ENCODE measurements at places on chromosomes 3 and 15.

DNA sequence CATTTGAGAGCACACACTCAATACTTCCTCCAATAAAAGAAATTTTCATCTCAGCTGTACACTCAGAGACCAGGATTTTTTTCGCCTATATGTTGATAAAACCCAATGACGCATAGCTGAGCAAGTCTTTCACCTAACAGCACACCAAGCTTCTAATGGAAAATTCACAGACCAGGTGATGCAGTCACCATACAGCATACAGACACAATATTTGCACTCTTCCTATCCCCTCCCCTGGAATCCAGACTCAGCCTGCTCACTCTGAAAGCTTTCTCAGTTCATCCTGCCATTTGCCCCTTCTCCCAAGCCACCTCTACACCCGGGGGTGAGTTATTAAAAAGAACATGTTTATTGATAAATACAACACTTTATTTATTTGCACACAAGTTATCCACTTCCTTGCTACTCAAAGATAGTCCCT is 1.7 kb downstream of the TBC1D5 start:
- no peak for DNase-seq

- no peak for DNase-seq
These were observed 70.4 kb upstream of the CRTC3 start for GRCh38 chr15:90459368-90459767.

DNA sequence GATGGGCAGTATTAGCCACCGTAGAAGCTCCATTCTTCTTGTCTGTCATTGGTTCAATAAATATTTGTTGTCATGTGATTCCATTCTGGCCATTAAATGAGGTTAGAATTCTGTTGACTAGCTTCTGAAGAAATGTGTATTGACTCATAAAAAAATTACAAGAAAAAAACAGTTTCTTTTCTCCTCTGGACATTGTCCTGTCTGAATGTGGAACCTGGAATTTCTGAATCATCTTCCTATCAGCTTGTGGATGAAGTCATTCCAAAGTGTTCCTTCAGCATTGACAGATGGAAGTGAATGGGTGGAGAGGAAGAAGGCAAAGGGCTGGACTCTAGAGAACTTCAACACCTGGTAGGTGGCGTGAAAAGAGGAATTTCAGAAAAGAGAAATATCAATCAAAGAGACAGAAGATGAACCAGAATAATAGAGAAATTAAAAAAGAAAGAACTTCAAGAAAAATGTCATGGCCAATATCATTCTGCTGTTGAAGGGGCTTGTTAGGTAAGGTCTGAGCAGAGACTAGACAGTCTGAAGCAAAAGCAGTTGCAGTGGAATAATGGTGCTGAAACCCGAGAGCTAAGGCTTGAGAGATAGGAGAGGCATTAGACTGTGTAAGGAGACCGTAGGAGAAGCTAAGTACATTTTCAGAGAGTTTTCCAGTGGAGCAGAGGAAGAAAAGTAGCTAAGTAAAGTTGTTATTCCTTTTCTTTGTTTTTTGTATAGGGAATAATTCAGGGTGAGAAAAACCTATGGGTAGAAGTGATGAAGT is 806.6 kb downstream of the SQOR start:
- no peak for DNase-seq

- DNase-seq, result no peak
These were observed 122.3 kb upstream of the GPR149 start for GRCh38 chr3:154552338-154552737.

DNA sequence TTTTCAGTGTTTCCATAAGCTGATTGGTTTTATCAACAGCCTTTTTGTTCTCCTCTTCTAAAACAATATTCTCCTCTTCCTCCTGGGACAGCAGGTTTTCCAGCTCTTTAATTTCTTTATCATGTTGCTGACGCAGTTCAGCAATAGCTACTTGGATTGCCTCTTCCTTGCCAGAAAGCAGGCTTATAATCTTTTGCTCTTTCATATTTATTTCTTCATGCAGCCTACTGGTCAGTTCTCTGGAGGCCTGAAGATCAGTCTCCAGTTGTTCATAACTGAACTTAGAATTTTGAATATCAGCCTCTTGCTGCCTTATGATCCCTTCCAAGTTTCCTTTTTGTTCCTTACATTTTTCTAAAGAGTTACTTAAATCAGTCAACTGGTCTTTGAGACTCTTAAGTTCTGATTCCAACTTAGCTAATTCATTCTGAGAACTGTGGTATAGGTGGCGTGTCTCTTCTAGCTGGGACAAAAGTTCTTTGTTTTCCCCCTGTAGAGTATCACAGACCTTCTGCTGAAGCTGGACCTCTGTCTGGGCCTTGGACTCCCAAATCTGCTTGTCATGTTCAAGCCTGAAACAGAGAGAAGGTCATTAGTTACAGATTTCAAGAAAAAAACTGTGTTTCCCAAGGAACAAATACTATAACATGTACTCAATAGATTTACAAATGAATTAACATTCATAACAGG is 31.5 kb upstream of the HCLS1 start:
- DNase-seq, result no peak

- no peak for DNase-seq
These were observed 66.0 kb downstream of the MYO1E start for GRCh38 chr15:59306520-59307164.

- no peak for DNase-seq
These were observed 245.2 kb downstream of the IL20RB start for GRCh38 chr3:137202941-137203340.

- no peak for DNase-seq
These were observed 140.8 kb downstream of the OSBPL10 start for GRCh38 chr3:31840252-31840651.

GRCh38 chr3:181363231-181363630 is 348.5 kb upstream of the SOX2 start:
- no peak for DNase-seq

DNA sequence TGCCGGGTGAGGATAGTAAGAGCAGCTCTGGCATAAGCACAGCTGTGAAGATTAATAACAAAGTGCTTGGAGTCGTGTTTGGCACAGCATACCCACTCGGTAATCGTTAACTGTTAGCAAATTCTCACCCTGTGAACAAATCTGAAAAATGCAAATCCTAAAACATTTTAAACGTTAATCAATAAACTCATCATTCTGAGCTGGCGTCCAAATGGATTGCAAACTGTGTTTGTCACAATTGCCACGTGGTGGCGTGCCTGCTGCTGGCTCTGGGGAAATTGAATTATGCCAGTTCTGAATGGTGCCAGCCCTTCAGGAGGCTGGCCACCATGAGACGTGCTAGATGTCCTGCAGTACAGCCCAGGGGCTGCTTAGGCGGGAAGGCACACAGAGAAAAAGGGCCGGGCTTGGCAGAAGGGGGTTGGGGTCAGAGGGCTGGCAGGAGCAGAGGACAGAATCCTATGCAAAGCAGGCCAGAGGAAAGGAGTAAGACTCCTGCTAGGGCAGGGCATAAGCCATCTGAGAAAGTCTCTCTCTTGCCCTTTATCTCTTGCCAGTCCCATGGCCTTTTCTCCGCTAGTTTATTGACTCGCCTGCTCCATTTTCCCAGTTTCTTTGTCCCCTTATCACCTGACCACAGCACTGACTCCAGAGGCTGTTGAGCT is 22.1 kb upstream of the POLG start:
- DNase-seq, result no peak

DNA sequence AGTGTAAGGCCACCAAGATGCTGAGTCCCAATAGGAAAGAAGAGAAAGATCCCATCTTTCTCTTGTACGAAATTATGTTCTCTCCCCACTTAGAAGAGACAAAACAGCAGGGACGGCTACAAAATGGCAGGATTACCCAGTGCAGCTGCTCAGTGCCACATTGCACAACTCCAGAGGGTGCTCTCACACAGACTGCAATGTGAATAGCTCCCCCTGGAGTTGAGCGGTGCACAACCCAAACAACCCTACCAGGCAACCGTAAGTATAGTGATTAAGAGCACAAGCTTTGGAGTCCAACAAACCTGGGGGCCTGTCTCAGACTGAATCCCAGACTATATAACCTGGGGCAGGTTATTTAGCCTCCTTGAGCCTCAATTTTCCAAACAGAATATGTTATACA is 3.1 kb upstream of the BHLHE40 start:
- no peak for DNase-seq

DNA sequence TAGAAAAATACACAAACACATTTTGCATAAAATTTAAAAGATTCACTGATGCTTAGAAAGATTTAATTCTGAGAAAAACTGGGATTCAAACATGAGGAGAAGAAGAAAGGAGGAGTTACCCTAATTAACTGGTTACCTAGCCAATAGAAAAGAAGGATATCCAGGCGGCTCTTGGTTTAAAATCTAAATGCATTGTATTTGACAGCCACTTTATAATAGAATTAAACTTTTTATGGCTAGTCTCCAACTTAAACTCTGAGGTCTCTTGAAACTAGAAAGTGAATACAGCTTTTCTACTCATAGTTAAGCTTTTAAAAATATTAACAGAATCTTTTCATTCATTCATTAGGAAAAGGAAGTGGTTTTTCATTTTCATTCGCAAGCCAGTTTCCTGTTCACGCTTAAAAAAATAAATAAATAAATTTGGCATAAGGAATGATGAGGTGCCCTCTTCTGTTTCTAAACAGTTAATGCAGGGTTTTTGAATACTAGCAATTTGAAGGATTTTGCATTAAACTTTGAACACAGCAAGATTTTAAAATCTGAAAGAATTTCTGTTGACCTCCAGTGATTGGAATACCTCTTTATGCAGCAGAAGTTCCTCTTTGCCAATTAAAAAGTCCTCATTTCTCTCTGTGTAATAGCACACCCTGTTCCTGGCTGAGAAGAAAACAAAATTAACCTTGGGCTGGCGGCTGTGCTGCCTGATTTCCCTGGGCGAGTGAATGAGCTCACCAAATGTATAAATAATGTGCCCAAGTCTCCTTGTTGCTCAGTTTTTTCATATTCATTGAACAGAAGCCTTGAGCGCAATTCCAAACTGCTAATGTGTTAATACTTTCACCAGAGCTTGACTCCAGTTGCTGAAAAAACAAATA is 105.1 kb downstream of the ZMAT3 start:
- no peak for DNase-seq

- DNase-seq, result no peak
These were observed 65.8 kb downstream of the GSK3B start for GRCh38 chr3:120028271-120029047.

DNA sequence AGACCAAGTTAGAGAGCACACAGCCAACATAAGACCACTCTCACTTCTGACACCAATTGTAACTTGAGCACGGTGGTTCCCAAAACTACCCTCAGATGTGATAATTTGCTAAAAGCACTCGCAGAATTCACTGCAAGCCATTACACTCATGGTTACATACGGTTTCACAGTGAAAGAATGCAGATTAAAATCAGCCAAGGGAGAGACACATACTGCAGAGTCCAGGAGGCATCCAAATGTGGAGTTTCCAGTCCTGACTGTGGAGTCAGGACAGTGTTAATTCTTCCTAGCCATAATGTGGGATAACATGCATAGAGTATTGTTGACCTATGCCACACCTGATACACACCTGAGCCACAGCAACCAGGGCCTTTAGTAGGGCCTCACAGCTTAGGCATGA is 956.4 kb downstream of the NTRK3 start:
- DNase-seq, result no peak
